ENCODE measurements at places on chromosomes 3 and 15. TPM values are rescaled to one million over a fixed set of nuclear protein-coding genes. Genes with fewer than 3 reads are reported as not detected.

GPR62 gene
- not detected for total RNA-seq

ZNF774 gene
- total RNA-seq: 2.7 TPM

LRIG1 gene
- total RNA-seq: 47.9 TPM

DNA sequence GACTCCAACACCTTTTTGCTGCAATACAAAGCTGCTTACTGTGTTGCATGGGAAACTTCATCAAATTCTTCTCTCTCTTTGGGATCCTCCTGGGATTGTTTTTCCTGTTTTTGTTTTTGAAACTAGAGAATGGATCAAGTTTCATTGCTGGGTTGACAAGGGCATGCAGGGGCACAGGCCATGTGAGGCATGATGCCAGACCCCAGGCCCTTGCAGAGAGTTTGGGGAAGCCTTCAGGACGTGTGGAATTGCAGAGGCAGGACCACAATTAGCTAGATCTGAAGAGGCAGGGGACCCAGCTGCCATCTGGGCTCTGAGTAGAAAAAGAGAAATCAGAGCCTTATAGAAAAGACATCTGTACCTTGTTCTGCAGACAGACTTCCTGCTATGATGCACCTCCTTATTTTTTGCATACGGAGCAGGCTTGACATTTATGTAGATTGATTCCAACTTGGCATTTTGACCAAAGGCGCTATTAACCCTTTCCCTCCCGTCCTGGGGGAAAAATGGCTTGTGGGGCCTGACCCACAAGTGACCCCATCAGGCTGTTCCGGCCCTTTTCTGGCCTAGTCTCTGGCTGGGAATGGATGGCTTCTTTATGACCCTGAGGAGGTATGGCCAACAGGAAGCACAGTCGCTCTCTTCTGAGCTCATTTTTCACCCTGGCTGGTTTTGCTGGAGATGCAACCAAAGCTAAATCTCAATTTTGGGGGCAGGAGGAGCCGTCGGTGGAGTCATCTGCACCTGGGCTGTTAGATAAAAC, 44.3 kb upstream of the CHRNB4 start:
- DNase-seq: no peak

GRCh38 chr3:52004163-52004787, 8.6 kb upstream of the RPL29 start:
- DNase-seq: no peak

All from activated T-helper 2 cell treated with anti-CD3 and anti-CD28 coated beads, Interferon-gamma antibody, Interleukin-2, Interleukin-4, amounts not matched to agents 10 μg/mL and 5 μg/mL and 100 μg/mL, durations not matched to agents 14 hours and 24 hours and 36 hours (primary cell).